Activated gamma-delta T cell (primary cell): ENCODE measurements at places on chromosomes 3 and 15.

- no peak for DNase-seq
Measured at GRCh38 chr3:94405258-94406035, 342.6 kb downstream of the NSUN3 start.

DNA sequence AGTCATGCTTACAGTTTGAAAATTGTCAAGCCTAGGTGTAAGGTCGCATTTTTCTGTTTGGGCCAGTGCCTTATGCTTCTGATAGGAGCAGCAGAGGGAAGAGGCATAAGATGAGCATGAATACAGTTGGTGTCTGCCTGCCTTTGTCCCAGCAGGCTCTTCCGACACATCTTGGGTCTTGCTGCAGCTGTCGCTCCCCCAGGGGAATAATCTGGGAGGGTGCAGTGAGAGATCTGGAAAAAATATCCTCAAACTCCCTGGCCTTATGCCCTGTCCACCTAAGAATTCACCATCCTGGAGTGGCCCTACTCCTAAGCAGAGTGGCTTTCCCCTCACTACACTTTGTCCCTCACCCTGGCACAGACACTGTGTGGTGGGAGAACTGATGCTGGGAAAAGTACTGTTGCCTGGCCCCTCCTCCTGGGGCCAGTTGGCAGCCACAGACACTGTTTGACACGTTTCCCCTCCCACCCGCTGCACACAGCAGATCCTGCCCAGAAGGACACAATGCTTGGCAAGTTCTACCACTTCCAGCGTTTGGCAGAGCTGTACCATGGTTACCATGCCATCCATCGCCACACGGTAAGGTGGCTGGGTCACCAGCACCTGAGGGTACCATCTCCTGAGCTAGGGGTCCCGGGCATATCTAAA, 21.1 kb upstream of the RHO start:
- no peak for DNase-seq

- no peak for DNase-seq
Measured at GRCh38 chr3:49912881-49913281, 9.2 kb upstream of the MST1R start.

DNA sequence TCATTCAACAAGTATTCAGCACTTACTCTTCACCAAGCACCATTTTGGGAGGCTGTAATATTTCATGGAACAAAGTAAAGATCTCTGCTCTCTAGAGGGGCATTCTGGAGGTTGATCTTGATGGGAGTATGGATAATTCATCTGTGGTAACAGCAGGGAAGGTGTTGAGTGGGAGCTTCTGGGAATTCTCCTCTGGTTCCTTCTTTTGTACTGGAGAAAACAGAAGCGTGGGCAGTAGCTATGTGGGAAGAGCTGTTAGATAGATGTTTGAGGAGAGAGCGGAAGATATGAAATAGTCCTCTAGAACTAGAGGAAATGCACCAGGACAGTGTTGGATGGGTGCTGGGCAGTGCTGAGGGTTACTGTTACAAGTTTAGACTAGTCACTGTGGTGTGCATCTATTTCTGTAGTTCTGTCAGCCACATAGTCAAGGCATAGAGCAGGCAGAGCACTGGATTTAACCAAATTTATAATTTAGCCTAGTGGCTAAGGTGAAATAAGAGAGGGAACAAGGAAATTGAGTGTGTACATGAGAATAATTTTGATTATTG, 9.6 kb downstream of the NMD3 start:
- DNase-seq = no peak

DNA sequence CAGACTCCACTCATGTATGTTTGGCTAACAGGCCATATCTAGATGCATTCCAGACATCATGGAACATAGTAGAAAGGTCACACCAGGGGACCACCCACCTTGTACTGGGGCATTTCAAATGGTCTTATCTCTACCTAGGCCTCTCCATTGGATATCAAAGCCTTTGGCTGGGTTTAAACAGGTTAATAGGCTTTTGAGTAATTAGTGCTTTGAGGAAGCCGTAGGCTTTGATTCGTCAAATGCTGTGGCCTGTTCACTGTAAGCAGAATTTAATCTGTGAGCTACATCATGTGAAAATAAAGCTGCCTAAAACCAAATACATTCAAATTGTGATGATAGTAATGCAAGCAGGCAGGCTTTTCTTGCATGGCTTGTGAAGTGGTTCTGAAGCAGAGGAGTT, 129.5 kb downstream of the ST8SIA2 start:
- no peak for DNase-seq

DNA sequence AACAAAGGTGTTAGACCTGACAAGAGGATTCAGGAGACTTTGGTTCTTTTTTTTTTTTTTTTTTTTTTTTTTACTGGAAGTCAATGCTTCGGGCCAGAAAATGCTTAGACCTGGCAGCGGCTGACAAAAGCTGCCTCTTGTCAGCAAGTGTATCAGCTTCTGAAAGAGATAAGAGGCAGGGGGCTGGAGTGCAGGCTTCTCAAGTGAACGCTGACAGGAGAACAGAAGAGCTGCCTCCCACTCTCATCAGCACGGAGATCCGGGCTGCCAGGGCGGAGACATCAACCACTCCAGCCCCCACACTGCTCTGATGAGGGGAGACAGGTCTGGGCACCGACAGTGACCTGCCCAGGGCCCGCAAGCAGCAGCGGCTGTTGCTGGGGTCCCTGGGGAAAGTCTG, 9.4 kb upstream of the SCN5A start:
- no peak for DNase-seq

DNA sequence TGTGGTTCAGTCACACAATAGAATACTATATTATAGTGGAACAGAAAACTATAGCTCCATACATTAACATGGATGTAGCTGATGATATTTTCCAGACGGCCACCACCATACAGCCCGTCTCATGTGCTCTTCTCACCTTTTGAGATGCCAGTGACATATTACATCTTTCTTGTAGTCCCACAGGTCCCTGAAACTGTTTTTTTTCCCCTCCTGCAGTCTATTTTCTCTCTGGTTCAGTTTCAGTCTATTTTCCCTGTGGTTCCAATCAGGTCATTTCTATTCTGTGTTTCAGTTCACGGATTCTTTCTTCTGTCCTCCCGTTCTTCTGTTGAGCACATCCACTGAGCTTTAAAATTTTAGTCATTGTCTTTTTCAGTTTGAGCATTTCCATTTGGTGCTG, 72.2 kb downstream of the PPCDC start:
- no peak for DNase-seq

DNA sequence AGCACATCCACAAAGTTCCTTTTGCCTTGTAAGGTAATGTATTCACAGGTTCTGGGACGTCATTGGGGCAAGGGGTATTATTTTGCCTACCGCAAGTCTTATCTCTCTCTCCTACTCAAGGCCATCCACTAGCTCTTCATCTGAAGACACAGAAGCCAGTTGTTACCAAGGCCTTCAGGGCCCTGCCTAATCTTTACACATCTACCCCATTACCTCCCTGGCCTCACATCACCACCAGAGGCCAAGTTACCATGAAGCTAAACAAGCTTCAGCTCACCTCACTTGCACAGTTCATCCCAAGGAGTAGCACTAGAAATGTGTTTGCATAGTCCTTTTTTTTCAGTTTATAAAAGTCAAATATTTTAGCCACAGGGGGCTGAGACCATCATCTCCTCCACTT, 34.1 kb downstream of the ATP8B4 start:
- DNase-seq = no peak

DNA sequence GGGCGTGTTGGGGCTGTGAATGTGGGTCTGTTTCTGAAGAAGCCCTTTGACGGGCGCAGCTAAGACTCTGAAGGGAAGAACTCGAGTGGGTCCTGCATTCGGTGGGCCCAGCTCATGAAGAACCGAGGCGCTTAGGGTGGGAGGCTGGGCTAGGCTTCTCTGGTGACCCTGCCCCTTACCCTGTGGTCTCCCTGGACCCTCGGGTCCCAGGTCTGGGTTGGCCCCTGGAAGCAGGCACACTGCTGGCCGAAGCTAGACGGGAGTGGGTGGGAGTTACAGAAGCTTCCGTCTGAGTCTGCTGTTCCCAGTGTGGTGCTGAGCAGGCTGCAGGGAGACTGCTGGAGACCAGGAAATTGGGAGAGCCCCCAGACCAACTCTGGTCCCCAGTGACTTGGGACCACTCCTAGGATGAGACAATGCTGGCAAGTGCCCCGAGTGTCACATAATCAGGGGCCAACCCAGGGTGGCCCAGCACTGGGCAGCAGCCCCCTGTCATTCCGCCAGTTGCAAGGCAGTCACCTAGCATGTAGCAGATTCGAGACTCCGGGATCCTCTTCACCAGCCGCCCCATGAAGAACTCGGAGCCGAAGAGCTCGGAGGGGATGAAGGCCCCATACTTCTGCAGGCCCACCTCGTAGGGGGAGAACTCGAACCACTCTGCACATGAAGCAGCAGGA, 16.7 kb upstream of the EHD4 start:
- DNase-seq = no peak

- DNase-seq = no peak
Measured at GRCh38 chr3:48598323-48599076, 3.4 kb upstream of the COL7A1 start.

DNA sequence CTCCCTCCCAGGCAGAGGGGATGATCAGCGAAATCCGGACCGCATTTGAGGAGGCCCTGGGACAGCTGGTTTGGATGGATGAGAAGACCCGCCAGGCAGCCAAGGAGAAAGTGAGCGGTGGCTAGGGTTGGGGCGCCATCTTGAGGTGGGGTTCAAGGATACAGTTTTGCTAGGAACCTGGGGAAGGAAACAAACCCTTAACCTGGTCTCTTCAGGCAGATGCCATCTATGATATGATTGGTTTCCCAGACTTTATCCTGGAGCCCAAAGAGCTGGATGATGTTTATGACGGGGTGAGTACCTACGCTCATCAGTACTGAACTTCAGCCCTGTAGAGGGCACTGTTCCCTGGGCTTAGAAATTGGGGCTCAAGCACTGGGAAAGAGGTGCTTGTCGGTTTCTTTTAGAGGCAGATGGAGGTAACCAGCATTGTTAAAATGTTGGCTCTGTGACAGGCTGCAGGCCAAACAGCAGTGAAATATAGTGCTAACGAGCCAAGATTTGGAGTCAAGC, 9.6 kb upstream of the PSMD2 start:
- no peak for DNase-seq
